ENCODE measurements at places on chromosomes 3 and 15. TPM values are rescaled to one million over a fixed set of nuclear protein-coding genes. Genes with fewer than 3 reads are reported as not detected.

GRCh38 chr3:195169011-195169649 lies 101.8 kb downstream of the XXYLT1 start:
- DNase-seq: no peak

DNA sequence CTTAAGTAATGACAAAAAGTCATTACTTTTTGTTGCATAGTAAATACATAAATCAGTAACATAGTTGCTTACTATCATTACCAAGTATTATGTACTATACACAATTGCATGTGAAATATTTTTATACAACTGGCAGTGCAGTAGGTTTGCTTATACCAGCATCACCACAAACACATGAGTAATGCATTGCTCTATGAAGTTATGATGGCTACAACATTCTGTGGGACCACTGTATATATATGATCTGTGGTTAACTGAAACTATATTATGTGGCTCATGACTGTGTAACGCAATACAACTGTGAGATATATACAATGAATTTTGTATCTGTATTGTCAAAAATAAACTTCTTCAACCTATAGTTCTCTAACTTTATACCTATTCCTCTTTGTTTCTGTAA lies 113.7 kb upstream of the RBMS3 start:
- no peak for DNase-seq

DNA sequence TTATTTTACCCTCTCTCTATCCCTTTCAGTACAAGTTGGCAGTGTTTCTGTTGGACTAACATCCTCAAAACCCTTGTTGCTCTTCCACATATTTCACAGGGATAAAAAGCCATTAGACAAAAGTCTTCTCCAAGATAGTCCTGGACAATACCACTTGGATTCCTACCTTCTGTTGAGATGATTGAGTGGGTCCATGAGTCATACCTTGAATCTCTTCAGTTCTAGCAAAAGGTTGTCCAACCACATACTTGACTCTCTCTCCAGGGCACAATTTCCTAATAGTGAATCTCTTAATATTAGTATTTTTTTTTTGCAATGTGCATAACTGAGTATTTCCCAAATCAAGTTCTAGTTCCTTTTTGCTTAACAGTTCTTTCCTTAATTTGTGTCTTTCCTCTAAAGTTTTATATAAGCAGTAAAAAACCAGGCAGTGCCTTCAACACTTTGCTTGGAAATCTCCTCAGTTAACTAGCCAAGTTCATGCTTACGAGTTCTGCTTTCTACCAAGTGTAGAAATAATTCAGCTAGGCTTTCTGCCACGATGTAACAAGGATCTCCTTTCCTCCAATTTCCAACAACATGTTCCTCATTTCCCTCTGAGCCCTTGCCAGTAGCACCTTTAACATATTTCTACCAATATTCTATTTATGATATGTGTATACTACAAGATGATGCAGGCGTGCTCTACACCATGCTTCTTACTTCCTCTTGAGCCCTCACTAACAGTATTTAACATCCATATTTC lies 68.3 kb upstream of the NEO1 start:
- no peak for DNase-seq

GRCh38 chr15:41792000-41792637 lies 17.8 kb downstream of the MAPKBP1 start:
- no peak for DNase-seq

- no peak for DNase-seq
These were observed 20.6 kb downstream of the SMAD3 start for GRCh38 chr15:67085818-67086636.

GRCh38 chr3:64110071-64110470 lies 86.8 kb upstream of the PSMD6 start:
- DNase-seq: no peak

GRCh38 chr3:10340476-10340875 lies 19.6 kb upstream of the SEC13 start:
- DNase-seq: no peak

DNA sequence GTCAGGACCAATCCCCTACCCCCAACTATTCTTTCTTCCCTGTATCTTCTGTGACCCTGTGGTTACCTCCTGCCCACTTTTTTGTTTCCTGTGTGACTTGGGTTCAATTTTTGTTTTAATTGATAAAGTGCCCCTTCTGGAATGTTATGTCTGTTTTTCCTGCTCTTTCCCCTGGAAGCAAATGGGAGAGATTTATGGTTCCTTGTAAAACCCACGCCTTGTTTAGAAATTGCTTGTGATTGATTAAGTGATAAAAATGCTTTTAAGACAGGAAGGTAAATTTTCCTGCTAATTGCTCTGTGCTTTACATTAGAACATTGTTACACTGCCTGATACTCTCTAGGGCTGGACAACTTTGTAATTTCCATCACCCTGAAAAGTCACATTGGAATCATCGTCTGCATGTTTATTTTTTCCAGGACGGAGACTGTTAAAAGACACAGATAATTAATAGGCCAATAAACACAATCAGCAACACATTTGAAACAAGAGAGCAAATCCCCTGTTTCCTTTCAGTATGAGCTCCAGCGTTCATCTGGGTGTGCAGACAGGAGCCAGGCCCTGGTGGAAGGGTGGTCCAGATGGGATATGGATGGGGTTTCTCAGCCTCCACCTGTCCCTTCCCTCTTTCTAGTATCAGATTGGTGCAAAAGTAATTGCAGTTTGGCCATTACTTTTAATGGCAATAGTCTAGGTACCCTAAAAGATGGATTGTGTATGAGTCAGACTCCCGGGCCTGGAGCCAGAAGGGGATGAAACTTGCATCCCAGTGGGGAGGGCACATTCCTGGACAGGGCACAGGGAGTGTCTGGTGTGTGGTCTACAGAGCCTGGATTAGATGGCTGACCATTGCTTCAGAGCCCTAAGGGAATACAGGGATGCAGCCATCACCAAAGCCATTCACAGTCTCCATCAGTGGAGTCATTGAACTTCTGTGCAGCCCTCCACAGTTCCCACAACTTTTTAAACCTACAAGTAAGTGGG lies 58.1 kb upstream of the AGBL1 start:
- no peak for DNase-seq

DNA sequence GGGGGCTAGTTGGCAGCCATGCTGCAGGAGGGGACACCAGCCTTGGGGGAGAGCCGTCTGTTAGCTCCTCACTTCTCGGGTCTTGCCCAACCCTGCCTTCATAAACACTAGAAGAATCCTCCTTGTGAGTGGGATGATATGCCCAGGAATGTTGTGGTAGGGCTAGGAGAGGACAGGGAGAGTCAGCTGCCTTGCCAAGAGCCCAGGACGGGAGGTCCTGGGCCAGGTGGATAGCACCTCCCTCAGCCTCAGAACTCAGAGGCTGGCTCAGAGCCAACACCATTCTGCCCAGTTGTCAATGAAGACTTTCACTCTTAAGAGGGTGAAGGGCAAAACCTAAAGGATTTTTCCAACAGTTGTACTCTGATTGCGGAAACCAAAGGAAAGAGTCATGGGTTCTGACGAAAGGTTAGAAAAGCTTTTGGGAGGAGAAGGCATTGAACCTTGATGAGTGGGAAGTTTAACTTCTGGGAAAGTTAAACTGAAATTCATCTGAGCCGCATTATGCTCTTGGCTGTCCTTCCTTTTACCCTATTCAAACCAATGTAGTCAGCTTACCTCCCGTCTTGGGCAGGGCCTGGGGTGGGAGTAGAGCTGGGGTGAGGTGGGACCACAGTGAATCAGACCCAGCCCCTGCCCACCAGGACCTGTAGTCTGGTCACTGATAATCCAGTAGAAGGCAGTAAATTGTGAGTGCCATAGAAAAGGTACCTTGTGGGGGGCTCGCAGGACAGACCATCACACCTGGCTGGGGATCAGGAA lies 81.9 kb downstream of the FAM43A start:
- no peak for DNase-seq

GRCh38 chr3:49937090-49937489 lies 2.9 kb upstream of the RBM6 start:
- DNase-seq: no peak

Gene TMEM212
- not detected for total RNA-seq

Gene PTX3
- not detected for total RNA-seq

Gene SCN11A
- total RNA-seq: 0.07 TPM

Gene A4GNT
- not detected for total RNA-seq

Gene CLRN1
- not detected for total RNA-seq
